ENCODE measurements at places on chromosomes 6 and 20.

GRCh38 chr6:139409026-139409425, 34.6 kb upstream of the CITED2 start:
- DNase-seq = peak; percentile 84

- DNase-seq = no peak
Observed at GRCh38 chr6:88377976-88378568, 211.9 kb upstream of the CNR1 start.

GRCh38 chr6:6736791-6737654, 148.5 kb downstream of the LY86 start:
- DNase-seq = no peak

DNA sequence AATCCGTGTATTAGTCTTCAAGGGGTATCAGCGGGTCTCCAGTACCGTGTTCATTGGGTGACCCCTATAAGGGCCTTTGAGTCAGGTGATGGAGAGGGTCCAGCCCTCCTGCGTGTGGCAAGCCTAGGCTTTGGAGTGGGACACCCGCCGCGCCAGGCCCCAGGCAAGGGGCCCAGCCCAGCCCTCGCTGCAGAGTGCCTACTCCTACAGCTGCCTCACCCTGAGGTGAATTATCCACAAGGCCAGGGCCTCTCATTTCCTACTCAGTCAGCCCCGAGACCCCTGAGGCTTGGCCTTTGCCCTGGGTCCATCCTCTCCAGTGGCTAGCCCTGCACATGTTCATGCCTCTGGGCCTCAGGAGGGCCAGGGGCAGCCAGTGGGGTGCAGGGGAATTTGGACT, 45.1 kb downstream of the TMEM242 start:
- no peak for DNase-seq

DNA sequence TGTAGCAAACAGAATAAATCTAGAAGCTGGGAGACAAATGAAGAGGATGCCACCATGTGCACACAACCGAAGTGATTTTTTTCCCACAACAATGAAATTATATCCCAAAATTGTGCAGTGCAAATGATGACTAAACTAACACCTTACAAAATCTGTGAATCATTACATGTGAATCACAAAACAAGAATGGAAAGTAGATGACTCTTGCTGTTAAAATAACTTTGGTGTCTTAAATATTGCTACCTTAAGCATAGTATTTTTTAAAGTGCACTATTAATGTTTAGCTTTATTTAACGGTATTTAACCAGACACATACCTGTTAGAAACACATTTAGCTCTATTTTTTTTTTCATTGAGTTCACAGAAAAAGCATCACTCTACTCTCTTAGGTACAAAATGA, 190.8 kb downstream of the TBC1D32 start:
- DNase-seq = no peak

DNA sequence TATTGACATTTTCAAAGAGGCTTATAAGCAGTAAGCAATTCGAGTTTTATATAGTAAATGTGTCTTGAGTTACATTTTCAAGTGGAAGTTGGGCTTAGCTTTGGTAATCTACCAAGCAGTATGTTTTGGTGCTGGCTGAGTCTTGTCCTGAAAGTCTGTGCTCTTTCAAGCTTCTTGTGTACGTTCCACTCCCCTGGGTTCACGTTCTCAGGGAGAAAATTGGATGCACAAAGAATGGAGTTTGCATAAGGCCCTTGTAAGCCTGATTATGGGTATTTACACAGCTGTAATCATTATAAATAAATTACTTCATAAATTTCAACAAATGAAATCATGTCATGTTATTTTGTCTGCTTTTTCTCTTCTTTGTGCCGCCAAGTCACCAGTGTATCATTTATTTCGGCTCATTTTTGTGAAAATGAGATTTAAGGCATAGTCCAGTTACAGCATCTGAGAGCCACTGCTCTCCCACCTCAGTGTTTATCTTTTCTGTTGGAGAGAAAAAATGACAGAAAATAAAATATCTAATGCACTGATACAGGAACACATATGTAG, 262.5 kb downstream of the BTBD3 start:
- no peak for DNase-seq

- peak; percentile 82 for DNase-seq
Observed at GRCh38 chr20:41287327-41287726, 30.2 kb downstream of the ZHX3 start.

- peak; percentile 51 for DNase-seq
Observed at GRCh38 chr6:159252955-159253508, 83.8 kb downstream of the FNDC1 start.

DNA sequence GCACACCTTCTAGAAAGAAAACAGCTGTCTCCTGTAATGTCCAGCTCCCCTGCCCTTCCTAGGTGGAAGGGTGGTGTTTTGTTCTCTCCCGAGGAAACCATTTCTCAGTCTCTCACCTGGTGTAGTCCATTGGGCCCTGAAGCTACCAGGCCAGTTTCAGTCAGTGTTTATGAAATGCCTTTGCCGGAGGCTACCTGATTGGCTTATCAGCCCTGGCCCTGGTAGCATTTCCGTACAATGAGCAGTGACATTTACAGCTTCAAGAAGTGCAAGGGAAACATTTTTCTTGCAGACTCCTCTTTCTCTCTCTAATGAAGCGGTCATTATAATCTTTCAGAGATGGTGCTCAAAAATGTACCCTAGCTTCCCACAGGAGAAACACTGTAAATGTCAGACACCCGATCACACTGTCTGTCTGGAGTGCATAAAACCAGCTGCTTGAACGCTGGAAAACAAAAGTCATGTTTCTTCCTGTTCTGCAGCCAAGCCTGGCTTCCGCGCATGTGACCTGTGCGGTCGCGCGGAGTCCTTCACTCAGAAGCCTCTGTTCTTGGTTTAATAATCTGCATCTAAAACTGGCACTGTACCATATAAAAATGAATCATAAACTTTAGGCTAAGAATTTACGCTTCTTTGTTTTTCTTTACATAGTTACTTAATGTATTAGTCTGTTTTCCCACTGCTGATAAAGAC, 28.4 kb upstream of the SAYSD1 start:
- no peak for DNase-seq

DNA sequence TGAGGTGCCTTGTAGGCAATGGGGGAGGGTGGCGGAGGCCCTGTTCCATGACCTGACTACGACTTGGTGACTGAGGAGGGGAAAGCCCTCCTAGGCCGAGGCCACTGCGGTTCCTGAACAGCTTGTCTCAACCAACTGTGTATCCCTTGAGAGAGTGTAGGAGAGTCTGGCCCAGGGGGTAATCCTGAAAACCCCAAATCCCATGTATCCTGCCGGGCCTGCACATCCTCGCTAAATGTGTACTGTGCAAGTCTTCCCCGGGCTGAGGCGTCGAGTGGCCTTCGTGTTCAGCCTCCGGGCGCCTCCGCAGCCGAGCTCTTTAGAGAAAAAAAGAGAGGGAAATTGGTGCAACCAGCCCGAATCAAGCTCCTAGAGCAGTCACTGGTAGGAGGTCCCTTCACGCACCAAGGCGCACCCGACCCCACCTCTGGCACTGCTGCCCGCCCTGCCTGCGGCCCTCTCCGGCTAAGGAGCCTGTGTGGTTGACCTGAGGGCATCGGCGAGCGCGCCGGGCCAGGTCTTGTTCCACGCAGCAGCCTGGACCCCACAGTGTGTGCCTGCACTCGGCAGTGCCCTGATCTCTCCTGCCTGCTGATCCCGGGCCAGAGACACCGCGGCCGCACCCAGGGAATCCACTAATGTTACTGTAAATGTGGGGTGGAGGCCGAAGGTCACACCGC, 7.3 kb downstream of the SIM1 start:
- no peak for DNase-seq

DNA sequence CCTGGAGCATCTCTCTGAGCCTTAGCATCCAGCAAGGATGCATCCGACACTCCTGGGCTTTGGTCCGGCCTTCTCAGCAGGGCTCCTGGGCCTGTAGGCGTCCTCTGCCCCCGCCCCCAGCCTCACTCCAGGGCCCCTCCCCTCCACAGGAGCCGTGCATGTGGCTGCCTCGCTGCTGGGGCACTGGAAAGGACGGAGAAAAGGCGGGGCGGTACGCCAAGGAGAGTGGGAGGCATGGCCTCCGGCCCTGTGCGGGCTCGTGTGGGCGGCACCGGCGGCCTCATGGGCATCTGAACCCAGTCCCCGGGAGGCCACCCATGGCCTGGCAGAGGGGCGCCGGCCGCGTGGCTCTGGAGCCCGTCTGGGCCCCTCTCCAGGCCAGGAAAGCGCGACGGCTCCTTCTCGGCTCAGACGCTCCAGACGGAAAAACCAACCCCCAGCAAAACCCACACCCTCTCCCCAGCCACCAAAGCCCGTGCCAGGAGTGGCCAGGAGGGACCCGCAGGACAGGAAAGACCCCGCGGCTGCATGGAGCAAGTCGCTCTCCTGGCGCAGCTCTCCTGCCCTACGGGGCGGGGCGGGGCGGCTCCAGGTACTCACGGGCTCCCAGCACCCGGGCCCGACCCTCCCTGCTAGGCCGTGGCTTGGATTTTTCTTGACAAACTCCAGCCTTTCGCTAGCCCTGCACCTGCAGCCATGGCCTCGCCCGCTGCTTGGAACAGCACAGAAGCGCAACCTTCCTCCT, 419.9 kb downstream of the QKI start:
- DNase-seq = no peak

GRCh38 chr6:130037207-130037811, 18.9 kb downstream of the L3MBTL3 start:
- DNase-seq = no peak

DNA sequence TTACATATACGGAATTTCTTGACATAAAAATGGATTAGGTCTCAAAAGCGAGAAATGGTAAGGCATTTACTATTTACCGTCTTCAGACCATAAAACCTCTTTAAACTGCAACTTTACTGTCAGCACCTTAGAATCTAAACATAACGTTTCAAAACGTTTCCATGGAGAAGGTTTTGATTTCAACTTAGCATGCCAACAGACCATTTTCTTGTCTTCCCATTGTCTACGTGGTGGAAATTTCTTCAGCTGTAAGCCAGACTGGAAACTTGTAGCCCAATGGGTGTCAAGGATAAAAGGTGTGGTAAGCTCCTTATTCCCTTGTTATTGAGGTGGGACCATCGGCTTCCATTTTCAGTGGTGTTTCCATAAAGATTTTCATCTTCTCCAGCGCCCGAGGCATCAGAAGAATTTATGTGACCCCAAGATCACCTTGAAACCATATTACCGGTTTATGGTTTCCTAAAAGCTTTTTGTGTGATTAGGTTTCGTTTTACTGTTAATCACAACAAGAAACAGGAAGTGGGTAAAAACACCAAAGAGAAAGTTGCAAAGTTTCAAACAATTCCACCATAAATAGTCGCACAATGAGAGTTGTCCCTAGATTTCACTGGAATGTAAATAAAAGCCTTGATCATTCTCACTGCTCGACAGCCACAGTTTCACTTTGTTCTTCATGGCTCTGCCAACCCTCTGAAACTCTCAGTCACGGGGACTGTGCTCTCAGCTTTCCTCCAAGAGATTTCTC, 63.0 kb upstream of the CD2AP start:
- no peak for DNase-seq

DNA sequence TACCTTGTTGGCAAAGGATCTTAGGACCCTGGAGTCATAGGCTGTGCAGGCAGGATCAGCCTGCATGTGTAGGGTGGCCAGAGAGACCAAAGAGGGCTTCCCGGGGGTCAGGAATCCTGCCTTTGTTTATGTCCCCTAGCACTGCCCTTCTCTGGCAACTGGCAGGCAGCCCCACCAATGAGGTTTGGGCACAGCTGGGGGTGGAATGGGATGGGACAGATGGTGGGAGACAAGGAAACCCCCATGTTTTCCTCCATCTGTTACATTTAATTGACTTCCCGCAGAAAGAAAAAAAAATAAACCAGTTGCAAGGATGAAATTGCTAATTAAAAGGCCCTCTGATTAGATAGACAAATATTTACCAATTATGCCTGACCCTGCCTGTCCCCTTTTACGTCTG, 27.6 kb downstream of the CD40 start:
- DNase-seq = no peak

DNA sequence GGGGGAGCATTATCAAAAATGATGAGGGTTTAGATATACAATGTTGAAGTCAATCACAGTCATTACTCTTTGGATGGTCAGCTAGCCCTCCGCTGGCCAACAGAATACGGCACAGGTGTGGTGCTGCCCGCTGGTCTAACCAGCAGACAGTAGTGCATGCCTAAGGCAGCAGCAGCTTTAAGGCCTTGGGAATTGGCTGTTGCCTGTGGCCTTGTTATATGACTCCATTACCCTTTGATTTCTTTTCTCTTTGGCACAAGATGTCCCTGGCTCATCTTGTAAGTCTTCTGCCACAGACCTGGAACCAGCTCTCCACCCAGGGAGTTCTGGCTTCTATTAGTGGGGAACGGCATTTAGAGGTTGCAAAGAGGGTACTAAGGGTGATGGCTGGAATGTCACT, 110.2 kb downstream of the WDR27 start:
- DNase-seq = no peak

- no peak for DNase-seq
Observed at GRCh38 chr20:2930538-2930937, 57.3 kb downstream of the PTPRA start.

- peak; percentile 89 for DNase-seq
Observed at GRCh38 chr6:150256618-150257272, 112.1 kb upstream of the IYD start.

GRCh38 chr6:18527836-18528743, 140.9 kb downstream of the RNF144B start:
- DNase-seq = no peak

GRCh38 chr20:48211238-48211637, 426.0 kb upstream of the SULF2 start:
- DNase-seq = no peak

DNA sequence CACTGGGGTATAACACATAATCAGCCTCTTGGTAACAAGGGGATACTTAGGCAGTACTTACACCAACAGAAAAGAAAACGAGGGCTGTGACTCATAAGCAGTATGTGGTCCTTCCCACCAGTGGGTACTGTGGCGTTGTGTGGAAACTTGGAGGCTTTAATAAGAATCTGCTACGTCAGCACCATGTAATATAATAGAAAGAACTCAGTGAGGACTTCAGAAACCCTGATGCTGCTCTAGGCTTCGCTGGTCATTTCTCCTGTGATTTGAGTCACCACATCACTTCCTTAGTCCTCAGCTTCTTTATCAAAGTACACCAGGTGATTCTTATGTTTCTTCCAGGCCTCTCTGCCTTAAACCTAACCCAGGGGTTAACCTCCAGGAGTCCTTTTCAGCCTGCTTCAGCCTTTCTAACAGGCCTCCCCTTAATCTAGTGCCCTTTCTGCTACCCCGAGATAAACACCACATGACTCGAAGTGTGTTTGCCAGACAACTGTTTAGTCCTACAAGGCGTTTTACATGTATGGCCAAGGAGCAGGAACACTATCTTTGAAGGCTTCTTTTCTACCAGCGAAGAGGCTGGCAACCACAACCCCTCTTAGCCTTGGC, 68.5 kb downstream of the FYN start:
- peak; percentile 51 for DNase-seq

DNA sequence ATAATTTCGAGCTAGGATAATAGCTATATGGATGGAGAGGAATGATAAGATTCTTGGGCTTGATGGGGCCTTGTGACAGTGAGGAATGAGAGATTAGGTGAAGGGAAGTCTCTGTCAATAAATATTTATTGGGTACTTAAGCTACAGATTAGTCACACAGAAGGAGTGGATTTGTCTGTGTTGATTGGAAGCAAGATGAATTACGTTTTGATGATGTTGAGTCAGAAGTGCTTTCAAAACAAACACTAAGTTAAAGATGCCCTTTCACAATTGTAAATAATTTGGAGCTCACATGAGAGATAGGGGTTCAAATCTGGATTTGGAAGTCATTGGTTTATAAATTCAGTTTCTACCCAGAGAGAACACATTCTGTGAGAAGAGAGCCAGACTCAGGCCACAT, 834.2 kb downstream of the KIF16B start:
- no peak for DNase-seq

GRCh38 chr20:34397096-34397495, 34.0 kb downstream of the ITCH start:
- DNase-seq = no peak

- no peak for DNase-seq
Observed at GRCh38 chr6:14765721-14766390, 480.0 kb upstream of the JARID2 start.

All from NCI-H226 (cell line).